H9 (cell line): ENCODE measurements at places on chromosomes 1 and 21.
A peak's percentile ranks its signal among the peaks of the same experiment; 100 is the strongest.

DNA sequence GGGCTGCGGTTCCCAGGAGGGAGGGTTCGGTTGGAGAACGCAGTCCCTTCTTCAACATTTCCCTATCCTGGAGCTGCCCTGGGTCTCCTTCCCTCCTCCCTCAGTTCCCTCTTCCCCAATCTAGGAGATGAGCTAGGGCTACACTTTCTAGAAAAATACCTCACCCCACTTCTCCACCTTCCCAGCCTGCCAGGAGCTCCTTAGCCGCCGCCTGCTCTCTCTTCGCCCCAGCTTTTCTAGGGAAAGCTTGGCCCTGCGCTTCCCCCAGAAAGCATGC, 488 bp upstream of the ADAMTS1 start:
- DNase-seq: no peak

GRCh38 chr1:5683446-5683845, 308.8 kb downstream of the NPHP4 start:
- DNase-seq: no peak

- DNase-seq: no peak
Observed at GRCh38 chr1:110602466-110602865, 3.7 kb downstream of the KCNA2 start.

DNA sequence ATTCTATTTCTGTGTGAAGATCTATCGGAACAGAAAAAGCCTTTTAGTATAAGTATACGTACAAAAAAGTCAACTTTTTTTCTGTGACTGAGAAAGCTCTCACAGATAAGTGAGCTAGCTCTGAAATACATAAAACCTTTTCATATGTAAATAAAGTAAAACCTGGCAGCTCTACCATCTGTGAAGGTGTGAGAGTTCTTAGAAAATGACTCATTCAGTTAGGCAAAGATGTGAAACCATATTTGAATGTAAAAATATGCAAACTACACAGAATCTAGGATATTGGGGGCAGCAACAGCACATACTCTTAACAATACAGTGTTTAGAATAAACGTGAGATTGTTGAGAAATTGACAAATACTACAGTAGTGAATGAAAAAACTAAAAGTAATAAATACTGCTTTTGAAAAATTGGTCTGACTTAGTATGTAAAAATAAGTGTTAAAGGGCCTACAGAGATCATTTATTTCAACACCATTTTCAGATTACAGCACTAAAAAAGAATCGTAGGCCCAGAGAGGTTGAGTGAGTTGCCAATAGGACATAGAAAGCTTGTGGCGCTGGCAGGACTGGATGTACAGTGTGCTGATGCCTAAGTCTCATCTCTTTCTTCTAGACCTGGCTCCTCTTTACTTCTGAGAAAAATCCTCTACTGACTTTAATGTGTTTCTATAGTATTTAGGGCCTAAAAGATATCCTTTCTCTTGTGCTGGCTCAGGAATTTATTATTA, 19.8 kb downstream of the ATP6V1G3 start:
- DNase-seq: no peak

GRCh38 chr1:76239470-76239918, 164.9 kb downstream of the ST6GALNAC3 start:
- DNase-seq: no peak

GRCh38 chr1:14713077-14713476, 114.6 kb downstream of the KAZN start:
- DNase-seq: no peak

DNA sequence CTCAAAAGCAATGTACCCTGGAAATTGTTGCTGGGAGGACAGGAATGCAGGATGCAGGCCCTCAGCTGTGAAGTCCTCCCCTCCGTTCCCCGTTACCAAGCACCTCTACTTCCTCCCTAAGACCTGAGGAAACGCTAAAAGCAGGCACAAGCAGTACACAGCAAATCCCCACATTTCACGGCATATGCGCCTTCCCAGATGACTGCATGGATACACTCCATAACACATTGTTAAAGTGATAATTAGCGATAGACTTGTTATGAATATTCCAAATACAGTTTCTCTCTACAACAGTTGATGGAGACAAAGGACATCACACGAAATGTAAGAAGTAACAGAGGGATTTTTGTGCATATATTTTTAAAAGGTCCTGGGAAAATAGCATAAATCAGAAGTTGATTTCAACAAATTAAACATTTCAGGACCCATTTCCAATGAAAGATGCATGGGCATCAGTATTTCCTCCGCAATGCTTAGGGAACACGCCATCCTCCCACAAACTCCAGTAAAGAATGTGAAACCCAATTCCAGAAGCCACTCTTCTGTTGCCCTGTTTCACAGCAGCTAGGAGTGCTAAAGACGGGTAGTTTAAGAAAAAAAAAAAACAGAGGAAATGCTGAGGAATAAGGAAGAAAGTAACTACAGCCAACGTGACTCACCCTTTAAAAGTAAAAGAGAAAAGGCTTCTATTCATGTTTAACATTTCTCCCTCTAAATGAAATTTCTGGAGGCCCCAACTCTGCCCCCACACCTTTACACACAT, 75.5 kb downstream of the HIVEP3 start:
- no peak for DNase-seq

DNA sequence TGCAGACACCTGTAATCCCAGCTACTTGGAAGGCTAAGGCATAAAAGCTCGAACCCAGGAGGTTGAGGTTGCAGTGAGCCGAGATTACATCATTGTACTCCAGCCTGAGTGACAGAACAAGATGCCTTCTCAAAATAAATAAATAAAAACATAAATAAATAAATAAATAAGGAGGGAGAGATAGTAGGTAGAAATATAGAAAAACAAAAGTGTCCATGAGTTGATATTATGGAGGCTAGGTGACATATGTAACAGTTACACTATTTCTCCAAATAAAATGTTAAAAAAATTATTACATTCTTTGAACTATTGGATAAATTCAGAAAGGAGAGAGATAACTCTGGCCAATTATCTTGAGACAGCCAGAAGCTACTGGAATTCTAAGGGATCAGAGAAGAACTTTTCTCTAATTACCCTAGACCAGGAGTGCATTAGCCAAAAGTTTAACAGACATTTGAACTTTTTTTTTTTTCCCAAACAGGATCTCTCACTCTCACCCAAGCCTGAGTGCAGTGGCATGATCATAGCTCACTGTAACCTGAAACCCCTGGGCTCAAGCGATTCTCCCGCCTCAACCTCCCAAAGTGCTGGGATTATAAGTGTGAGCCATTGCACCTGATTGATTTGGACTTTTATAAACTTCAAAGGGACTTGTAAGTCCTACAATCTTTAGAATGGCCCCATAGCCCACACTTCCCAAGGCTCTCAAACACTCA, 17.6 kb downstream of the SYNJ1 start:
- DNase-seq: no peak

- DNase-seq: no peak
Observed at GRCh38 chr1:52190500-52191252, 48.8 kb downstream of the ZFYVE9 start.

GRCh38 chr1:248850536-248851251, 8.2 kb downstream of the ZNF692 start:
- DNase-seq: no peak

- DNase-seq: peak; percentile 40
Observed at GRCh38 chr1:119080586-119080985, 59.9 kb downstream of the WARS2 start.

DNA sequence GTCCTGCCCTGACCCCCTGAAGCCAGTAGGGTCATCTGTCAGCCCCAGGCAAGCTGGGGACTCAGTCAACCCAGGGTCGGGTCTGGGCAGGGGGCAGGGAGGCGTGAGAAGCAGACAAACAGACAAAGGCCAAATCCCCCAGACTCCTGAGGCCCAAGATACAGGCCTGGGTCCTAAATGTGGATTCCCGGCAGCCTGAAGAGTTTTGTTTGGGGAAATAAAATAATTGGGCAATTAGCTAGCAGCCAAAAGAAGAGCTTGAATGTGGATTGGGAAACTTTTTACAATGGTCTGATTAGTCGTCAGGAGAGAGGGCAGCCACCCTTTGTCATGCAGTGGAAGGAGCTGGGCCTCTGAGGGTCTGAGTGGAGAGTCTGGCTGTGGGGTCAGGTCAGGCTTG, 4.5 kb upstream of the LEFTY2 start:
- peak; percentile 90 for DNase-seq

DNA sequence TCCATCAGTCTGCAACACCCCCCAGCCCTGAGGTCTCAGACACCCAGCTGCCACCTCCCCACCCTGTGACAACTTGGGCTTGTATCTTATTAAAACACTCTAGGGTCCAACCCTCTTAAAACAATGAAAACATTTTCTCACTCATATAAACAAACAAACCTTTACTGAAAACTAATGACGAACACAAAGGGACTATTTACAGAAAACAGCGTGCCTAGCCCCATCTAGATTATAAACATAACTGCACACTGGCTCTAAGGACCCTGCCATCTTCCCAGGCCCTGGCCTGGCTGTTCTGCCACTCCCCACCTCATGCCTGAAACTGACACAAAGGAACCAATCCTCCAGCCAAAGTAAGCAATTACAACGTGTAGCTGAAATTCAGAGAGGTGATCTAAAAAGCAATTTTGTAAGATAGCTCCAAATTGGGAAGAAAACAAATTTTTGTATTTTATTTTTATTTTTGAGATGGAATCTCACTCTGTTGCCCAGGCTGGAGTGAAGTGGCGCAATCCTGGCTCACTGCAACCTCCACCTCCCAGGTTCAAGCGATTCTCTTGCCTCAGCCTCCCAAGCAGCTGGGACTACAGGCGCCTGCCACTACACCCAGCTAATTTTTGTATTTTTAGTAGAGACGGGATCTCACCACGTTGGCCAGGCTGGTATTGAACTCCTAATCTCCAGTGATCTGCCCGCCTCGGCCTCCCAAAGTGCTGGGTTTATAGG, 40.9 kb downstream of the CAPZB start:
- DNase-seq: no peak

GRCh38 chr1:38266197-38266520, 219.6 kb upstream of the POU3F1 start:
- no peak for DNase-seq

DNA sequence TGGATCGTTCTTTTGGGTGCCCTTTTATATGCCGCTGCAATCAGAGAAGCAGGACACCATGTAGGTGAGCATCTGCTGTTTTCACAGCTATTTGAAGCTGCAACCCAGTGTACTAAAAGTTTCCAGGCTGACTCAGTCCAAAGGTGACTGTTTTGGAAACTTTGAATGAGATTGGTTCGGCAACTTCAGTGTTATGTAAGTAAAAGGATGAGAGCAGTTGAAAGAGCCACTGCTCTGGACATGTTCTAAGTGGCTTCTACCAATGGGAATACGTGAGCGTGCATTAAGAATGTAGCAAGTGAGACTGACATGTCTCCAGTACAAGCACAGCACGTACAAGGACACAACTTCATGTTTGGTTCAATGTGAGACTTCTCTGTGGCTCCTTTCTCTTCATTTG, 55.6 kb downstream of the DDR2 start:
- DNase-seq: no peak

- DNase-seq: no peak
Observed at GRCh38 chr21:33238146-33238545, 8.4 kb downstream of the IFNAR2 start.

- no peak for DNase-seq
Observed at GRCh38 chr1:46171351-46171750, 3.5 kb upstream of the TSPAN1 start.

DNA sequence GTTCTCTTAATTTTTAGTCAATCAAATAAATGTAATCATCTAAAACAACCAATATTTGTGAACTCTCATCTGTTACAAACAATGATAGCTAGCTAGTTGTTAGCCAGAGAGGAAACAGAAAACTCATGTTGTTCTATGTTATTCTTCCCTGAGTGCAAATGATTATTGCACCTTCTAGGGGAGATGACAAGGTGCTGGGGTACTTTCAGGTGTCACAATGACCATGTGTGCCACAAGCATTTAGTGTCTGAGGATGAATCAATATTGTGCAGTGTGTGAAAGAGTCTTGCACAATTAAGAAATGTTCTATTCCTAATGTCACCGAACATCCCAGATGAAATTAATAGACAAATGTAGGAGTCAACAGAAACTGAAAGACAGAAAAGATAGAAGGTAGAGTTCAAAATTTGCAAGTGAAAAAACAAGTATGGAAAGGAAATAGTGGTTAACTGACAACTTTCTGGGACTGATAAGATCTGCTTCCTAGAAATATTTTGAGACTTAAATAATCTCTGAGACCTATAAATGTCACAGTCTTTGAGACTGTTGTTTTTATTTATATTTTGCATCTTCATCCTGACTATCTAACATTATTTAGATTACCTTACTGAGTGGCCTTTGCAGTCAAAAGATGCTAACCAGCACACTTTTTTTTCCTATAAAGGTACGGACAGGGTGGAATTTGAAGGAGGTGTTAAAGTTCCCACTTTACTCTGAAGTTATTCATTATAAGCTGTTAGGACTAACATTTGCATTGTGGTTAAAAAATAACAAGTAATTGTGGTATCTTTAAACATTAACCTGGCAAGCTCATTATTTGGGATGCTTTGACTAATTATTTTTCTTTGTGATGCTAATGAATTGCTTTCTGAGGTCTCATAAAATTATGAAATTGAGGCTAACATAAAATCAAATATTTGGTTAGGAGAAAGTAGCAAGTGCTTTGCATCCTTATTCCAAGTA, 21.6 kb upstream of the DPYD start:
- no peak for DNase-seq

GRCh38 chr1:3915551-3916121, 15.6 kb upstream of the C1orf174 start:
- DNase-seq: no peak
